ENCODE measurements at places on chromosomes 1 and 21. TPM values are rescaled to one million over a fixed set of nuclear protein-coding genes. Genes with fewer than 3 reads are reported as not detected.

BRDT gene
- total RNA-seq: not detected

CACNA1E gene
- not detected for total RNA-seq

FAM110D gene
- total RNA-seq: 2.1 TPM

ABCD3 gene
- total RNA-seq: 58.3 TPM
